ENCODE measurements at places on chromosomes 4 and X.

DNA sequence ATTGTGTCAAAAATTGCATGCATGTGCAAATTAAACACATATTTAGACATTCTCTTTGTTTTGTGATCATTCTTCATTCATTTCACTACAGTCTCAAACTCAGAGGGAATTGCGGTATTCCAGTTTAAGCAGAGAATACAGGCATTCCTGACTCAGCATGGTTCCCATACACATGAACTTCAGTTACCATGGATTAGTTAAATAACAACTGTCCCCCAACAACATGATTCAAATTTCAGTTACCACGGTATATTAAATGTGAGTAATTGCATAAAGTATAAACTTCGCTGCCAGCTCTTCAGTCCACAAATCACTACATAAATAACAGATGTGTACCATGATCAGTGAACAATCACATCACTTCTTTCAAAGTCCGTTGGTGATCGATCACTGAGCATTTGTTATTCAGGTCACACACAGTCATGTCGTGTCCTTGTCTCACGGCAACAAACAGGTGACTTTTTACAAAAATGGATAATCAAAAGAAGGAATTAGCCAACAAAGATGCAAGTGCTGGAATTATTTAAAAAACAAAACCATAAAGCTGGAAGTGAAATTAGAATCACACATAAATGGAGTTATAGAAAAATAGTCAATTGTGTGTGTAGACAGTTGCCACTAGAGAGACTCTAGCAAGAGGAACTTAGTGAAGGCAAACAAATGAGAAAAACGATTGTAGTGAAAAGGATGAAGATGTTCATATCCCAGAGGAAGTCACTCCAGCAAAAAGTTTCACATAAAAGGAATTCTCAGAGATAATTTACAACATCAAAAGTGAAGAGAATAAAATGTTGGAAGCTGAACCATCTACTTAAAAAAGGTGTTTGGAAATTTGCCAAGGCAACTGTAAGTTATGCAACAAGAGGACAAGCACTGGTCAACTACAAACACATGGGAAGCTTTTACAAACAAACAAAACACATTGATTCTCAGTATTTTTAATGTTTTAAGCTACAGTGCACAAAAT is 138.6 kb upstream of the SMARCAD1 start:
- DNase-seq: no peak

DNA sequence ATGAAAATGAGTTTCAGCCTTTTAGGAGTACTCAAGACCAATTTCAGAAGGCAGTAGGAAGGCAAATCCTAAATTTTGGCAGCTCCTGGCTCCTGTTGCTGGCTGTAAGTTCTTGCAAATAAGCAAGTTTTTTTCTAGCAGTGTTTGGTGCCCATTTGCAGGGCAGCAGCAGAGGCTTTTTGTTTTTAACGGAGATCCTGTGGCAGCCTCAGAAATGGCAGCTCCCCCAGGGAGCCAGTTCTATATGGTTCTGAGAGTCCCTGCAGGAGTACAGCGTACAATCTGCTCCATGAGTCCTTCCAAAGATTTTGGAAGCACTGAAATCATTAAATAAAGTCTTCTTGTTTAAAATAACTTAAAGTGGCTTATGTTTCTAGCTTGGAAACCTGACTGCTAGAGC is 171.9 kb downstream of the NDST4 start:
- no peak for DNase-seq

- no peak for DNase-seq
Measured at GRCh38 chrX:117743469-117744251, 372.9 kb downstream of the KLHL13 start.

DNA sequence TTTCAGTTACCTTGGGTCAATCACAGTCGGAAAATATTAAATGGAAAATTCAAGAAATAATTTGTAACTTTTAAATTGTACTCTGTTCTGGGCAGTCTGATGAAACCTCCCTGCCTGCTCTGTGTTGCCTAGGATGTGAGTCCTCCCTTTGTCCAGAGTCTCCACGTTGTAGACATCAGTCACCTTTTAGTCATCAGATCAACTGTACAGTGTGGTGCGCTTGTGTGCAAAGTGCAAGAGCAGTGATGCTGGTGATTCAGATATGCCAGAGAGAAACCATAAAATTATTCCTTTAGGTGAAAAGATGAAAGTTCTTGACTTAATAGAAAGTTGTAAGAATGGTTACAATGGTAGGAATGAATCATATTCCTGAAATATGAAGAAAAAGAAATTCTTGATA is 1.4 kb downstream of the SPATA4 start:
- peak; percentile 92 for DNase-seq

All from foreskin keratinocyte (primary cell).